ENCODE measurements at places on chromosomes 7 and 10.

DNA sequence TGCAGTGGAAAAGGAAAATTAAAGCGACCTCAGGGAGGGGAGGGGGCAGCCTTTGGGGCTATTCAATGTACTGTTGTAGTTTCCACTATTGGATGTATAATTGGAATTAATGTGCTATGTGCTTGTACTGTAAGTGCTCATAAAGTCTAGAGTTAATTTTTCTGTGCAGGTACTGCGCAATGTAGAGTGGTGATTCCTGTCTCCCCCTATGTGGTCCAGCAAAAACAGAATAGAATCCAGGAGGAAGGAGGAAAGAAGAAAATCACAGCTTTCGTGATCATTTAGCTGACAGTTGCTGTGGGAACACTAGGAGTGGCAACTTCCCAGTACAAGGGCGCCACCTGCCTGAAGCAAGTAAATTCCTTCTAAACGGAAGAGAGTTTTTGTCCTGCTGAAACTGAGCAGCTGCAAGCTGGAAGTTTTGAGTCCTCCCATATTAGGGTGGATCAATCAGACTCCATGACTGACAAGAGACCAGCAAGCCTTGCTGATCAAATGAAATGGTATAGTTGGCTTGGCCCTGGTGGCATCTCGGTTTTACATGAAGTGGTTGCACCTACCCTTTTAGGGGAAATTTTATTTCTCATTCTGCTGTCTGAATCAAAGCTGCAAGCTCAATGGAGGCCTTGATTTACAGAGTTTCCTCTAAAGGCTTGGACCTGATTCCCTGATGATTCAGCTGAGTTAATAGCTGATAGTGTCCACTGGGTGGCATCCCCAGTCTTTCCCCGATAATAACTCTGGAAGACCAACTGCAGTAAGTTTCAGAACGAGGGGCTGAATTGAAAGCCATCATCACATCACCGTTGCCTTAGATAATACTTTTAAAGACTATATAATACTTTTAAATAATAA lies 299.8 kb downstream of the HGF start:
- peak; percentile 5 for DNase-seq

- DNase-seq = no peak
These were observed 40.5 kb upstream of the HERPUD2 start for GRCh38 chr7:35735396-35735795.

- no peak for DNase-seq
These were observed 112.6 kb downstream of the PTPRZ1 start for GRCh38 chr7:121985476-121986030.

- DNase-seq = no peak
These were observed 85.8 kb upstream of the GPR22 start for GRCh38 chr7:107384025-107384424.

DNA sequence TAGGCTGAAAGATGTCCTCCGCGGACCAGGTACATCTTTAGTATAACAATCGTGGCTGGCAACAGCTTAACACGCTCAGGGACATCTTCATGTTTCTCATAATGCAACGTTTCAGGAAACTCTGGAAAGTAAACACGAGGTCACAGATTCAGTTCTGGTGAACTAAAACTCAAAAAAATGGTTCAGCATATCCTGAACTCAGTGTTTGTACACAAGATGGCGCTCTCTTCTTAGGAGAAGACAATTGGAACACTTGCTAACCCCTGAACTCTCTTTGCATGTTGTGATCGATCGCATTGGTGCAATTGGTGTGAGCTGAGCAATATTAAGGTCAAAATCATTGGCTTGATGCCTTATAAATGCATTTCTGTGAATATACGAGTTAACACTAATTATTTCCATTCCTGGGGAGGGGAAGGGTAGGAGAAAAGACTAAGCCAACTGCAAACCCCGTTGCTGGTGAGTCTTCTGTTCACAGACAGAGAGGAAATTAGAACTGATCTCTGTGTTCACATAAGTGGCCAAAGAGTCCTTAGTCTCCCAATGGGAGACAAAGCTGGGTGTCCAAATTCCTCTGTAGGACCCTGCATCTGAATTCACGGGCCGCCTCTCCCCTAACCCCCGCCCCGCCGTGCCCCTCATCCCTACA lies 52.6 kb upstream of the FAM180A start:
- DNase-seq = no peak

DNA sequence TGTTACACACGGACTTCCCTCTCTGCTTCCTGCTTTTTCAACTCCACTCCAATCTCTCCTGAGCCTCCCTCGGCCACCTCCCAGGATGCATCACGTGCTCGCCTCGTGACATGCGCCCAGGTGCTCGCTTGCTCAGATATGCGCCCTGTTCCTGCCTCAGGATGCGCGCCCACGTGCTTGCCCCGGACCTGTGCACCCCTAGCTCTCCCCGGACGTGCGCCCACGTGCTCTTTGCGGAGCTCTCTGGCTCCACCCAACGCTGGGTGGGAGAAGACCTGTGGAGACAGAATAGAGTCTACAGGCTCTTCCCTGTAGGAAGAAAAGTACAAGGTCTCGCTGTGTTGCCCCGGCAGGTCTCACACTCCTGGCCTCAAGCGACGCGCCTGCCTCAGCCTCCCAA lies 23.1 kb downstream of the PARD3 start:
- no peak for DNase-seq

GRCh38 chr7:114264023-114264422 lies 150.6 kb upstream of the FOXP2 start:
- no peak for DNase-seq

DNA sequence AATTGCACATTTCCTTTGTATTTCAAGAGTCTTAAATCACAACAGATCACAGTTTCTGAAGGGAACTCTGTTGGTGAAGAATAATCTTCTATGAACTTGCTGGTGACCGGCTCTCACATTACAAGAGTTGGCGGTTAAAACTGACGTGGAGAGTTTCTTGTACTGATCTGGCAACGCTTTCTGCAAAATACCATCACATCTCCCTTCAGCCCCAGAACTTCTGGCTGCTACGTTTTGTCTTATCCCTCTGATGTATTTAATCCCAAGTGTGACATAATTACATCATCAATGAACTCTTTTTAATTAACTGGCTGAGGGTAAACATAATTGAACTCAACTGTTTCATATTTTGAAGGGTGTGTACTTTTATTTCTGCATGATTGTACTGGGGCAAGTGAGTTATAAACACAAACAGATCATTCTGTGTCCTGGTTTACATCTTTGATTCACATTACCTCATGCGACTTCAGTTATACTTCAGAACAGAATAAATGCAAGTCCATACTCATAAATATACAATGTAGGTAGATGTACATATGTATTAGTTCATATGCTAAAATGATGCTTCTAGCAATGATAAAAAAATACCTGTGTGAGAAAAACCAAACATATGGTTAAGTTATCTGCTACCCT lies 105.1 kb upstream of the NPVF start:
- no peak for DNase-seq
